CD4-positive, CD25-positive, alpha-beta regulatory T cell (primary cell): ENCODE measurements at places on chromosomes 4 and X. TPM values are rescaled to one million over a fixed set of nuclear protein-coding genes. Genes with fewer than 3 reads are reported as not detected.

DNA sequence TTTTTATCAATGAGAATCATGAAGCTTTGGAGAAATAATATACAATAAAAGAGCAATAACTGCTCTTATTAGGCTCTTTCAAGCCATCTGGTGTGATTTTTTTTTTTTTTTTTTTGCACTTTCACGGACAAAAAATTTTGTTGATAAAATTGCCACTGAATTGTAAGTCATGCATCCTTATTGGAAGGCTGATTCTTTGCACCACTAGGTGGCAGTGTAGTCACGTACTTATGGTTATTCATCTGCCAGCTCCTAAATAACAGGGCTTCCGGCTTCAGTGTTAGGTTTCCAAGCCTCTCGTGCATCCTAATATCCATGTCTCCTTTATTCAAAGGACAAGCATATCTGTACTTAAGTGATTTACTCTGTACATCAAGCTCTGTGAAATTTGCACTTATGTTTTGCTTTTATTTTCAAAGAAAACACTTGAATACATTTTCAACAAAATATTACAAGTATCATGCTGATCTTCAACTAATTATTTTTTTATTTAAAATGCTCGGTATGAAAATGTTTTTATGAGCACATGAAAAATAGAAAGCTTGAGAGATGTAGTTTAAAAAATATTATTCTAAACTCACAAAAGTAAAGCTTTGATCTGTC is 1578.3 kb upstream of the TENM3 start:
- DNase-seq: no peak

DNA sequence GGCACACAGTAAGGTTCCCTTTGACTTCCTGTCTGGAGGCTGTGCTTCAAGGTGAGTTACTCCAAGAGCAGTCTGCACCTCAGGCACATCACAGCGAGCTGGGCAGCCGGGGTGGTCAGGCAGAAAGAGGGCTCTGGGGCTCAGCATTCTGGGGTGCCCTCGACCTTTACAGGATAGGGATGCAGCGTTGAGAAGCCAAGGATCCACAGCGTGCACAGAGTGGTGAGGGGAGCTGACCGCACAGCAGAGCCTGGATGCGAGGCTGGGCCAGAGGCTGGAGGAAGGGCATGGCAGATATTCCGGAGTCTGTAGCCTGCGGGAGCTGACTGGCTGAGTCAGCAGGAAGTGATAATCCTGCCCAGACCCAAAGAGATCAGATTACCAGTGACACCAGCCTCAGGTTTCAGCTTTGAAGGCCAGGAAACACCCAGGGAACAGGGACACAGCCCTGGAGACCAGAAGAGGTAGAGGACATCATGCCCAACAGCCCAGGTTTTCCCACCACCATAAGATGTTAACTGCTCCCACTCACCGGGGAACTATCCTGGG is 38.4 kb upstream of the PDLIM3 start:
- DNase-seq: no peak

DNA sequence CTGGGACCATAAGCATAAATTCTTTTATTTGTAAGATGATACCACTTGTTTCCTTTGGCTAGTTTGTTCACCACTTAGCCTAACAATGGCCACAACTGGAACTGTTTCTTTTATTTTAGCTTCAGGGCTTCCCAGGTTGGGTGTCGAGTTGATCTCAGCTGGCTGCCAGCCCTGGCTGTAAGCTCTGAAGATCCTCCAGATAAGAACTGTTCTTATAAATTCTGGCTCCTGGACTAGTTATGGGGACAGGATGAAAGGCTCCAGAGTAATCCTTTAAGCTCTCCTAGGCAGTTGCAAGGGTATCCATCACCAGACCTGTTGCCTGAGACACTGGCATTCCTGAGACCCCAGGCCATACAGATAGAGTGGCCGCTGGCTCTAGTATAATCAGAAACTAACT is 129.4 kb upstream of the ACSL4 start:
- no peak for DNase-seq

GRCh38 chr4:84032372-84032771 is 466.7 kb downstream of the NKX6-1 start:
- no peak for DNase-seq

GRCh38 chr4:108559911-108560310 is 60.5 kb upstream of the RPL34 start:
- DNase-seq: no peak

GRCh38 chr4:111066447-111066846 is 443.6 kb upstream of the PITX2 start:
- no peak for DNase-seq

DNA sequence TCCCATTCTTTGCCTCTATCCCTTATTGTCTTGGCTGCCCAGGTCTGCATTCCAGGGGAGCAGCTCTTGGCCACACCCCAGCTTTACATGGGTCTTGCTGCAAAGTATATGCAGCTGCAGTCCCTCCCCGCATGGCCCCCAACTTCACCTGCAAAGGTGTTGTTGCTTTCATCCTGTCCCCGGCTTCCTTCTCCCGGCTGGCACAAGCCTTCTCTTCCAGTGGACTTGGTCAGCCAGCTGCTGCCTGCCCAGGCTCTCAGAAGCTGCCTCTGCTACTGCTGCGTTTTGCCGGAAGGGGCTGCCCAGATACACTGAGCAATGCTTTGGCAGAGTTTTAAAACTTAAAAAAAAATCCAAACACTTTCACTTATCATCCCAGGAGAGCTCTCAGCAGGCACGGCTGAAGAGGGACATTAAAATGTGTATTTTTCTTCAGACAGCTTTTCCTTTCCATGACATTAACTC is 121.2 kb upstream of the PDLIM3 start:
- DNase-seq: no peak

Gene COX7B2
- polyA plus RNA-seq: not detected

Gene NDNF
- polyA plus RNA-seq: not detected

Gene SERTM2
- polyA plus RNA-seq: not detected

Gene GPC4
- polyA plus RNA-seq: not detected

Gene DCAF8L2
- polyA plus RNA-seq: not detected

Gene SLC6A8
- polyA plus RNA-seq: 0.28 TPM

Gene DGAT2L6
- not detected for polyA plus RNA-seq
